ENCODE measurements at places on chromosomes 1 and 21. TPM values are rescaled to one million over a fixed set of nuclear protein-coding genes. Genes with fewer than 3 reads are reported as not detected.

DAB1 gene
- polyA plus RNA-seq = 4.4 TPM

PALMD gene
- not detected for polyA plus RNA-seq

PTAFR gene
- polyA plus RNA-seq = 3.4 TPM

COL16A1 gene
- 3.4 TPM for polyA plus RNA-seq

AUNIP gene
- polyA plus RNA-seq = 15.4 TPM

NBPF4 gene
- not detected for polyA plus RNA-seq

KCND3 gene
- polyA plus RNA-seq = 0.22 TPM

TGFBR3 gene
- polyA plus RNA-seq = 2.0 TPM

CR2 gene
- polyA plus RNA-seq = 1.7 TPM

NIBAN1 gene
- 4.2 TPM for polyA plus RNA-seq

All from H1 (cell line).